Activated CD4-positive, alpha-beta T cell treated with anti-CD3 and anti-CD28 coated beads, Interleukin-10, Interleukin-2, amounts not matched to agents 100 ng/mL and 50 ng/mL, durations not matched to agents 16 hours and 8 hours (primary cell): ENCODE measurements at places on chromosomes 2 and 18.

DNA sequence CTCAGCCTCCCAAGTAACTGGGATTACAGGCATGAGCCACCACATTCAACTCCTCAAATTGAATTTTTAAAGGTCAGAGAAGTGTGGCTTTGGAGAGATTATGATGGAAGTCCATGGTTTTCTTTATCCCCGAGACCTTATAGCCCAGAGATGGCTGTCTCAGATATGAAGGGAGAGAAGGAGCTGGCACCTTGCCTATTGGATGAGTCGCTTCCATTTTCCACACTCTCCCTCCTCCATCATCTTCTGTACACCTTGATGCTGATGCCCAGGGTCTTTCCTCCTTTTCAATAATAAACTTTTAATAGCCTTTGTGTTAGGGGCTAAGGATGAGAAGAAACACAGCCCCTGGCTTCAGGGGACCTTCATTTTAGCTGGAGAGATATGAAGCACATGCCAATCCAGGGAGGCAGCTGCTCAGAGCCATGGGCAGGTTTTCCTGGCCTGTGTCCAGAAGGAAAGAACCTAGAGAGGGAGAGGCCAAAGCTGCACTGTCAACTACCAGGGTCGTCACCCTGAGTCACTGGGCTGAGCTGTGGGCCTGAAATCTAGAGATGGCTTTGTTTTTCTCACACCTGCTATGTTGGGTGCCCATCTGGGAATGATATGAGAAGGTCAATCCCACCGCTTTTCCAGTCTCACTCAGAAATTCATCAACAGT, 146.0 kb upstream of the SERTAD2 start:
- no peak for DNase-seq

GRCh38 chr2:235500761-235501672, 7.2 kb downstream of the AGAP1 start:
- peak; percentile 61 for DNase-seq

- DNase-seq = peak; percentile 39
Observed at GRCh38 chr2:208006833-208007232, 18.5 kb downstream of the PLEKHM3 start.

DNA sequence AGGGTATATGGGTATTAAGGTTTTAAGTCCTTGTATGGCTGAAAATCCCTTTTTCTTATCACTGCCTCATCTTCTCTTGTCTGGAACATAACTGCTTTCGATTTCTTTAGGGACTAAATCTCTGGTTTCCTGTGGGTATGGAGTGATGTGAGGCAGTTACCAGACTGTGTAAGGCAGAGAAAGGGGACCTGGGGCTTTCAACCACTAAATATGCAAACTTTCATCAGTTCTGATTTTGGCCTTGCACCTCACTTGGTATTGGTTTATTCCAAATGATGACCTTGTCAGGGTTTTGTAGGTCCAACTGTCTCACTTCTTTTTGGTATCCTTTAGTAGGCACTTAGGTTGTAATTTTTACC, 9.3 kb downstream of the MAP4K4 start:
- peak; percentile 83 for DNase-seq

DNA sequence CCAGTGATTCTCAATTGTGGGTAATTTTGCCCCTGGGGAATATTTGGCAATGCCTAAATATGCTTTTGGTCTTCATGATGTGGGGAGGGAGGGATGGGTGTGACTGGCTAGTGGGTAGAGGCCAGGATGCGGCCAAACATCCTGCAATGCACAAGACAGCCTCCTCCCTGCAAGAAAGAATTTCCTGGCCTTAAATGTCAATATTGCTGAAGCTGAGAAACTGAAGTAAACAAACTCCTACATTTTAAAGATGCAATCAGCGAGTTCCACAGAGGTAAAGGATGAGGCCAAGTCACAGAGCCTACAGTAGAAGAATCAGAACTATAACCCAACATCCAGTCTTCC, 272.9 kb upstream of the EPHA4 start:
- no peak for DNase-seq

GRCh38 chr2:25043241-25043867, 1.5 kb downstream of the EFR3B start:
- DNase-seq = peak; percentile 62

GRCh38 chr2:33378556-33379210, 97.8 kb upstream of the RASGRP3 start:
- DNase-seq = no peak

DNA sequence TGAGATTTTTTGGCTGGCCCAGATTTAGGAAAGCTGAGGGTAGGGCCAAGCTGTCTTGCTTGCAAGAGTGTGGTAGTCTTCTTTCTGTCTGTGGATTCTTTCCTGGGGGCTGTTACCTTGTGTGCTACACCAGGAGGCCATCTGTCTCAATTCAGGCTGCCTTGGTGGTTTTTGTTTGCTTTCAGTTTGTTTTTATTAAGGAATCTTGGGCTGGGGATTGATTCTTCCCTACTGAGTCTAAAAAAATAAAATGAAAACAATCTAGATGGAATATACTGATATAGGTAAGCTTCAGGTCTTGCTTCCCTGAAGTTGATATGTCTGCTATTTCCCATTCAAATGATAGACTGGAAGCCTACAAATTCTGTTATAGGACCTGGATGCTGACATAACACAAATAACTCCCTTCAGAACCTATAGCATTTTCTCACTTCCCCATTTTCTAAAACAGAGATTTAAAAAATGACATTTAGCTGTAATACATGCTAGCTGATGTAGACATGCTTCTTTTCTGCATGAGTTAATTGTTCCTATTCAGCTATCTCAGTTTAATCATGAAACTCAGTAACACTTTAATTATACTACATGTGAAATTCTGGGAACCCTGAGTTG, 5.3 kb downstream of the LHCGR start:
- DNase-seq = no peak

DNA sequence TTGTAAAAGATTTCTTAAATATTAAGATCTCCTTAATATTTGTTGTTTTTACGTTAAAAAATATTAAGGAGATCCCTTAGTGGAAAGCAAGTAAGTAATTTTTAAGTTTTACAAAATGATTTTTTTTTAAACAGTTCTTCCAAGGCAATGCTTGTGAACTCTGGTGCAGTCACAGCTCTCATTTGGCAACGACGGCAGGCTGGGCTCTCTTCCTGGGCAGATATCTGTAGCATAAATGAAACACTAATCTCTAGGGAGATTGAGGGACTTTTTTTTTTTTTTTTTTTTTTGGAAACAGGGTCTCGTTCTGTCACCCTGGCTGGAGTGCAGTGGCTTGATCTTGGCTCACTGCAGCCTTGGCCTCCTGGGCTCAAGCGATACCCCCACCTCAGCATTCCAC, 38.5 kb downstream of the GORASP2 start:
- DNase-seq = no peak

DNA sequence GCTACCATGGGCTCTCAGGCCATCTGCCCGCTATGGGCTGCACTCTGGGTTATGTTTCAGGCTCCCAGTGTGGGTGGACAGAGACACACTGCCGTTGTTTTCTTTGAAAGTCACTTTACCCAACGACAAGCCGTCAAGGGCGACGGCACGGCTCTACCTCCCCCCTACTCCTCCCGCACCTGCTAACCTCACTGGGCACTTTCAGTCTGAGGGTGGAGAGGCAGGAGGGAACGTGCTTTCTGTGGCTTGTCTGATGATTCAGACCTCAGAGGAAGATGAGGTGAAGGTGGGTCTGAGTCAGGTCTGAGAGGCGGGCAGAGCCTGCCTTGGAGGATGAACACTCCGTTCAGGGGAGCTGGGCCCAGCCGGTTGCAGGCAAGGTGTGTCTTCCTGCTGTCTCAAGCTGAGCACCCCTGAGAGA, 147.6 kb upstream of the HDAC4 start:
- DNase-seq = peak; percentile 75

DNA sequence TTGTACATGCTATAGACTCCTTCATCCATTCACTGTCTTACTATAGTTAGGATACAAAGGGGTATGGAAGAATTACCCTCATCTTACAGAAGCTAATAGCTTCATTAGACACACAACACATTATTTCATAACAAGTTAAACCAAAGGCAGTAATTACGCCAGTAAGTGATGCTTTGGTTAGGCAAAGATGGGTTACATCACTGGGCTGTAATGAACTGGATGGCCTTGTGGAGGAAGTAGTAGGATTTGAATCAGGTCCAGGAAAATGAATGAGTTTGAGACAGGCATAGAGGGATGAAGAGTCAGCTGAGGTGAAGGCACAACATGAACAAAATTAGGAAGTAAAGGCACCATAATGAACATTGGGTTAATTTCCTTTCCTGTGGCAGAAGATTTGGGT, 80.1 kb downstream of the SOCS6 start:
- DNase-seq = no peak

DNA sequence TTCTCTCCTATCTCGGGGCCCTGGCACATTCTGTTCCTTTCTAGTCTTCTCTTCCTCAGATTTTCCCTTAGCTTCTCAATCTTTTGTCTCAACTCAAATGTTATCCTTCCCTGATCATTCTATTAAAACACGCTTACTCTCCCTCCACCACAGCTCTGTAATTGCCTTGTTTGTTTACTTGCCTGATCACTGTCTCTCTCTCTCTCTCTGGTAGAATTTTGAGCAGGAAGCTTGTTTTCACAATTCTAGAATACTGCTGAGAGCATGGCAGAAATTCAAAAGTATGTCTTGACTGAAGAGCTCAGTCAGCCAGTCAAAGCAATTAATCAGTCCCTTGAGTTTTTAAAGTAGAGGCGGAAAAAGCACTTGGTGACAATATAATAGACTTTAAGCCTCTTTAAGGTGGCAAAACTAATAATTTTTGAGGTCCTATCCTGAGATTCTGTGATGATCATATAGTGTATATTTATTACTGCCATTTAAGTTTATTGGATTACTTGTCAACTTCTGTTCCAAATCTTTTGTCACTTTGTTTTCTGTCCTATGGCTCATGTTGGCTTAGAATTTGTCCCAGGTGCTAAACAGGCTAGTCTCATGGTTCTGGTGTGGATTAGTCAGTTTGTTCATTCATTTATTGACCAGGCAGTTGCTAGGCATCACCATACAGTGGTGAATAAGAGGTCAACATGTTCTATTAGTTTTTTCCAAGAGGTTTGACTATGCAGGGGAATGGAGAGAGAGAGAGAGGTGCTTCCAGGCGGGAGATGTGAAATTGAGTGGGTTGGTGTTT, 2.3 kb downstream of the PSMD1 start:
- DNase-seq = no peak

DNA sequence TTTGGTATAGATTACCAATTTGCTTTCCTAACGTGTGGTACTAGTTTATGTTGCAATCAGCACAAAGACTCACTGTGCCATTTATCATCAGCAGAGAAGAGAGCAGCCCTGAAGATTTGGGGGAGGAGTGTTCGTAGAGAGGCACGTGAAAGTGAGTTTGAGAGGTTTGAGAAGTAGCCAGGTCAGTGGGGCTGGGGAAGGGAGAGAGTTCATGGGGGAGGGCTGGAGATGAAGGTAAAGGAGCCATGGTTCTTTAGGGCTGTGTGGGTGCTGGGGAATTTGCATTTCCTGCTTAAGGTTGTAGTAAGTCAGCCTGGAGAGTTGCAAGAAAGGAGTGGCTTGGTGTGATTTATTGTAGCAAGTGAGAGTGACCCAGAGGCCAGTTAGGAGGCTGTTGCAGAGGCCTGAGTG, 172.1 kb downstream of the NEDD4L start:
- DNase-seq = no peak

DNA sequence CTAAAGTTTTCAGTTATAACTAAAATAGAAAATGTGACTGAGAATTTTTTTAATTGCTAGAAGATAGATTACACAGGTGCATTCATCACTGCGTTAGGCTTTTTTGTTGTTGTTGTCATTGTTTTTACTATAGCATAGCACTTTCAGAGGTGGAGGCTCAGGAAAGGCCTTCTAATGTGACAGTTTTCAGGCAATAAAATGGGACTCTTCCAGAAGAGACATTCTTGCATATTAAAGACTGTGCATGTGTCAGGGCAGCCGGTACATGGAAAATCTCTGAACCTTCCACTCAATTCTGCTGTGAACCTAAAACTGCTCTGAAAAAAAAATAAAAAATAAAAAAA, 175.2 kb downstream of the METTL4 start:
- no peak for DNase-seq

GRCh38 chr2:227308784-227309183, 16.3 kb upstream of the MFF start:
- DNase-seq = no peak

GRCh38 chr2:21228041-21228895, 104.5 kb downstream of the TDRD15 start:
- no peak for DNase-seq

DNA sequence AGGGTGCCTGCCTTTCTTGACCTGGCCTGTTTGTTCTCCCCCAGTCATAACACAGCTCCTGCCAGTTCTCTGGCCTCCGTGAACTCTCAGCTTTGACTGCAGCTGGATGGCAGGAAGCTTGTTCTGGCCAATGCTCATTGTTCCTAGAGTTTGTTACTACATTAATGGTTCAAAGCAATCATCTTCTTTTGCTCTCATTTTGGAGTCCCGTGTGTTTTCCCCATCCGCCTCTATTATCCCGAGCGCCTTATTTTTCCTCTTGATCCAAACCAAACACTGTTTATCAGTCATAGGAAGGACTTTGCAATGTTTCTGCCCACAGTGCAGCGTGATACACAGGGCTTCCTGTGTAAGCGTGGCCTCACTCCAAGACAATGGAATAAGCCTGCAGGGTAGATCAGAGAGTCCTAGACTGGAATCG, 184.3 kb upstream of the APCDD1 start:
- no peak for DNase-seq

DNA sequence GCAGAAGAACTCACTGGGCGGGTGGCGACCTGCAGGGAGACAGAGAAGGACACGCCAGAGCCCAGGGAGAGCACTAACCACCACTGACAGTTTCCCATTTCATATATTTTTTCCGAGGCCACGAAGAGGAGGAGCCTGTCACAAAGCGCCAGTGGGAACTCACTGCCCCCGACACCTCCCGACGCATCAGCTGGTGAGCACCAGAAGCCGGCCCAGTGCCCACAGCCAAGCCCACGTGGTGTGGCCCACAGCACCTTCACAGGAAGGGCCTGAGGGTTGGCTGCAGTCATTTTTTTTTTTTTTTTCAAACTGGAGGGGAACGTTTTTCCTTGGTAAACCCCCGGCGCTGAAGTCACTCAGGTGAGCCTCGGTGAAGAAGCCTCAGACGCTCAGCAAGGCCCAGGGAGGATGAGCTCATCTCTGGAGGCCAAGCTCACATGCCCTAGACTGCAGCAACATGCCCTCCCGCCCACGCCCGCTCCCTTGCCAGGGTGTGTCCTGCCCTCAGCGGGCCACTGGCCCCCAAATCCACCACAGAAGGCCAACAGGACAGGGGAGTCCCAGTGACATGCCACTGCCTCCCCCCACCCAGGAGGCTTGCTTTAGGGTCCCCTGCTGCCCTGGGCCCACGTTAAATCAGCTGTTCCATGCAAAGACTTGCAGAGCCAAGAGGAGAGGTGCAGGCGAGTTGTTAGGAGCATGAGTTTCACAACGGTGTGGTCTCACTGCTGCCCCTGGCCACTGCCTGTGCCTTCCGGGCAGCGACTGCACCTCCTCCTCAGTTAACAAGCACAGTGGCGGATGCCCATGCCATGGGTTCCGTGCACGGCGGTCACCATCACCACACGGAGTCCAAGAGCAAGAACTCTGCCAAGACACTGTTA, 68.1 kb downstream of the PARD6G start:
- no peak for DNase-seq
